Effector CD4-positive, alpha-beta T cell (primary cell): ENCODE measurements at places on chromosomes 4 and X.

DNA sequence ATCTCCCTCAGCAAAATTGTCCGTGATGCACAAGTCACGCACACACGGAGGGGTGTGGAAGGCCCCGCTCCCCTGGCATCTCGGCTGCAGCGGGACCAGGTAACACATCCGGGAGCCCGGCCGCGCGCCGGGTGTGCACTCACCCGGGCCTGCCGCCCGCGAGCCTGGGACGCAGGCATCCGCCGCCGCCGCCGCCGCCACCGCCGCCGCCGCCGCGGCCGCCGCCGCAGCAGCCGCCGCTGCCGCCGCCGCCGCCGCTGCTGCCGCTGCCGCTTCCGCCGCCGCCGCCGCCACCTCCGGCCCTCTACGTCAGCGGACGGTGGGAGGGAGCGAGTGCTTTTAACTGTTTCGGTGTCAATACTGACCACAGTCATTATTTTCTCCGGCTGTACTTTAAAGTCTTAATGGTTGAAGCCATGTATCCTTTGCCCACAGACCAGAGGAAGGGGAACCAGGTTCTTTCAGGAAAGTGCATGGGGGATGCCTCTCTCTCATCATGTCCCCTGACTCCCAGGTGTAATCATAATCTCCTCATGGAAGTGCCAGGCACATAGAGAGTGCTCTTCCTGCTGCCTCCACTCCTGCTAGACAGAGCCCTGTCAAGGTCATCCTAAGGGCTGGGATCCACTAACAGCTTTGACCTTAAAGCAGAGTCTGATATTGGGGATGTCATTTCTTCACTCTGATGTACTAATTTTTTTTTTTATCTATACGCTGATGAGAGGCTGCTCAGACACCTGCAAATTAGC is 38.0 kb downstream of the MAGEE2 start:
- no peak for DNase-seq

- no peak for DNase-seq
These were observed 36.0 kb upstream of the PLK4 start for GRCh38 chr4:127844601-127845116.

- DNase-seq: no peak
These were observed 275.4 kb upstream of the CPEB2 start for GRCh38 chr4:14726877-14727361.

- DNase-seq: no peak
These were observed 1008.5 kb upstream of the LCORL start for GRCh38 chr4:19030048-19030447.

GRCh38 chr4:81225252-81225651 is 10.2 kb upstream of the PRKG2 start:
- DNase-seq: no peak

- no peak for DNase-seq
These were observed 583.9 kb downstream of the KCTD8 start for GRCh38 chr4:43864616-43865146.

GRCh38 chrX:11887175-11887574 is 129.1 kb downstream of the MSL3 start:
- DNase-seq: no peak

DNA sequence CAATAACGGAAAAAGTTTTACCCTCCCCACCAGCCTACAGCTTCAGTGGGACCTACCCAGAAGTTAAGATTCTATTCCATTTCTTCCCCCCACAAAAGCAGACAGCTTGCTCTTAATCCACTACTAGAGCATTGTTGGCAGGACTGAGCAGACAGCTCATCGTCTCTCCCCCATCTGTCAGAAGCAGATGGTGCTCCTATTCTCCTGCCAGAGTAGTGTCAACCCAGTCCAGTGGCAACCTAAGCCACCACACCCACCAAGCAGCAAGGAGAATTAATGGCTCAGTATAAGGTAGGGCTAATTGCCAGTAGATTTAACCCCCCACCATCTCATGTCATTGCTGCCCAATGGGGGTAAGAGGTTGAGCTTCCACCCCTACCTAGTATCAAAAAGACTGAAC is 62.0 kb downstream of the AWAT2 start:
- DNase-seq: no peak

- DNase-seq: no peak
These were observed 15.8 kb downstream of the SMPX start for GRCh38 chrX:21741869-21742701.

DNA sequence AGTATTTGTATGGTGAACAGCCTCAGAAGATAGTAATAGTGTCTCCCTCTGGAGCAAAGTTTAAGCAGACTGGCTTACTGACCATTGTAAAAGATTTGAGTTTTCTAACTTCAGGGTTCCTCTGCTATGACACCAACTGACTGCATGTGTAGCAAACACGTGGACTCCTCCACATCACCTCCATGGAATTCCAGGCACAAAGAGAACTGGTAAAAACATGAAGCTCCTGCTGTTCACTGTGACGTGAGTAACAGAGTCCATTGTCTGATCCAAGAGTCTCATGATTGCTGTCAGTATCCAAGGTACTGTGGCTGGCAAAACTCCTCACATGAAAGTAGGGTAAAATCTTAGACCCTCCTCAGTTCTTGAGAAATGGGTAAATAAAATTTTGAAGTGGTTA is 107.6 kb upstream of the FAM9B start:
- DNase-seq: no peak

GRCh38 chrX:38960137-38960536 is 158.9 kb downstream of the MID1IP1 start:
- no peak for DNase-seq

- no peak for DNase-seq
These were observed 3.8 kb upstream of the ADH1B start for GRCh38 chr4:99324979-99325378.

GRCh38 chr4:156906325-156906724 is 65.3 kb downstream of the PDGFC start:
- no peak for DNase-seq
